ENCODE measurements at places on chromosomes 3 and 15.

GRCh38 chr3:16329036-16329825 is 64.2 kb downstream of the OXNAD1 start:
- DNase-seq: no peak

GRCh38 chr15:72358650-72359171 is 17.1 kb downstream of the HEXA start:
- DNase-seq: peak; percentile 54

GRCh38 chr3:159765030-159765859 is 223.4 kb upstream of the IL12A start:
- DNase-seq: peak; percentile 91

- no peak for DNase-seq
Measured at GRCh38 chr15:38528294-38528693, 36.3 kb downstream of the RASGRP1 start.

DNA sequence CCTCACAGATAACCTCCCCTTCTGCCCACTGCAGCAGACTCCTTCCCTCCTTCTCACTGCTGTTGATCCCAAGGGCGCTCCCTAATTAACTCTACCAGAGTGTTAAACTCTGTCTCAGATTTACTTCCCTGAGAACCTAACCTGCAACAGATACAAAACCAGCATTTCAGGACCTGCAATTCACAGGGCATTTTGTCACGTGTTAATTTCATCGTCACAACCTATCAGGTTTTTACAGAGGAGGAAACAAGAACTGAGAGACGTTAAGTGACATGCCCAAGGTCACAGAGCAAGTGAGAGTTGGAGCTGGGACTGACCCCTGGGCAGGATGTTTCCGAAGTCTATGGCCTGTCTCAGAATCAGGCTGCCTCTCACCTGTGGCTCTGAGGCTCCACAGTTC is 223.9 kb downstream of the UACA start:
- DNase-seq: no peak

DNA sequence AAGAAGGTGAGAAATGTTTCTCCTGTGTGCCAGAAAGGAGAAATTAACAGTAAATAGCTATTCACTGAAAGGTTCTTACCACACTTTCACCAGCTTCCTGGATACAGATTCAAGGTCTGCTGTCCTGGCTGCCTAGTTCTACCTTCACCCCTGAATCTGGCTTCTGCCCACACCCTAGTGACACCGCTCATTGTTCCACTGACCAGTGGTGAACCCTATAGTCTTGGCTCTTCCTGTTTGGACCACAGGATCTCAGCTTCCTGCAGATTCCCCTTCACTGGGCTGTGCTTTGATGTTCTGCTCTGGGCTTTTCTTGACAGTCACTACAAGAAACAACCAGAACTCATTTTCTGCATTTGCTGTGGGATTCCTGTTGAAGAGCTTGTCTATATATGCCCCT is 250.0 kb downstream of the XXYLT1 start:
- DNase-seq: no peak

DNA sequence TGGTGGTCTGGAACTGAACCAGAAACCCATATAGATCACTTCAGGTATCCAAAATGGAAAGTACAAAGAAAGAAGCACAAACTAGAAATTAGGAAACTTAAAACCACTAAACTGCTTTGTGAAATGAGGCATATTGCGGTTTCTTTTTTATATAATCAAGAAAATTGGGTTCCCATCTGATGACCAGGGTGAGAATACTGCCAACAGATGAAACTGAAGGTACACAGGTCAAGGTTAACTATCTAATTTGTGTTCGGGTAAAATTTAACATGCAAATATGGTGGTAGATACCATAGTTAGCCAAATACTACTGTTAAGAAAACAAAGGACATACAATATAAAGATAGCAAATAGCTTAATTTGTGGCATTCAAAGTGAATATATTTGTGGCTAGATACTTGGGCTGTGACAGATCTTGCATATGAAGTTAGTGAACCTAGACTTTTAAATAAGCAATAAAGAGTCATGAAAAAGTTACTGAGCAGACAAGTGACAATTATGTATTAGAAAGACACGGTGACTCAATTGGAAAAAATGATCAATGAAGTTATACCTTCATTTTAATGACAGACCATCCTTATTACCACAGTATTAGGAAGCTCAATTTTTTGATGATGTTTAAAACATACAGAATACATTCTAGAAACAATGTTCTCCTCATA is 127.4 kb downstream of the NR2E3 start:
- no peak for DNase-seq
